ENCODE measurements at places on chromosomes 11 and 22.

DNA sequence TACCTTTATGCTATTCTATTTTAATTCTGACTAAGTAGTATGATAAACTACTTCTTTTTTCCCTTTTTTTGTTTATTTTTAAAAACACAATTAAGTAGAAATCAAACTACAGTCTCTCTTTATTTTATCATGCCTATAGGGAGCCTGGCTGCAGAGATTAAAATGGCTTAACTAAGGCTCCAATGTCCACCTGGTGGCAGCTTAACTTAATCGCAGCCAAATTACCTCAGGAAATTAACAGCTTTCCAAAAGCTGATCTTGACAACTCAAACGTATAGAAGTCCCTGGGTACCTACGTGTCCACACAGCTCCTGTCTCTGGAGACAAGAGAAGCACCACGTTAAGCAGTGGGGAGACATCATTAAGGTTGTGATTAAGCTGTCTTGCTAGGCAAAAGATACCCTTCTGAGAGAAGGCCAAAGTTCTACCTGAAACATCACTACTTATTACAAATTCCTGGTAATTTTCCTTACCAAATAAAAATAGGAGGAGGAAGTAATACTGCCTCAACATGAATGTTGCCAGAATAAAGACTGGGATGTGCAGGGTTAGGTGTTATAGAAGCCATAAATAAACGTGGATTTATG is 63.2 kb upstream of the SNX19 start:
- DNase-seq: peak; percentile 9

DNA sequence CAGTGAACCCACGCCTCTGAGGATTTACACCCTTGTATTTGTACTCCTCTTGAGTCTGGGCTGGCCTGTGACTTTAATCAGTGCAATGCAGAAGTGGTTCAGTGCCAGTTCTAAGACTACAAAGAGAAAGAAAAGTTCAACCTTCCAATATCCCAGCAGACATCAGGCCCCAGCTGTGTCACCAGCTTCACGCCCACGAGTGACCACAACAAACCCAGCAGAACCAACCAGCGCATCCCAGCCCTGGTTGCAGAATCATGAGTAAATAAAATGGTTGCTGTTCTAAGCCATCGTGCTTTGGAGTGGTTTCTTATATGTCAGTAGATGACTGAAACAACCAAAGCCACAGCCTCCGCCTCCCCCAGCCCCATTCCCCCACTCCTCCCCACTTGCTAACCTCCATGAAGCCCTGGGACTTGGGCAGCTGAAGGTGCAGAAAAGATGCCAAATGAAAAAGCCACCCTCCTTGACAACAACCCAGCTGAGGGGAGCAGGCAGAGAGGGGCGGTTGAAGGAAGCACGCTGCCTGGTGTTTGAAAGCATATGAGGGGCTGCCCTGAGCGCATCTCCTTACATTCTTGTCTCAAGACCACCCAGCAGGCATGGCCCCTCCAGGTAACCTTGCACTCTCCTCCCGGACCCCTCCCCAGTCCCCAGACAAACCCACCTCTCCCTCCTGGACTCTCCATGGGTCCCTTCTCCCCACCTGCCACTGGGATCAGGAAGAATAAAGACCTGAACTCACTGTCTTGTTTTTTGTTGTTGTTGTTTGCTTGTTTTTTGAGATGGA is 20.9 kb downstream of the TSKU start:
- DNase-seq: no peak

GRCh38 chr11:114149689-114150407 is 90.3 kb downstream of the ZBTB16 start:
- DNase-seq: no peak

GRCh38 chr11:36313750-36314433 is 17.8 kb downstream of the PRR5L start:
- DNase-seq: no peak

DNA sequence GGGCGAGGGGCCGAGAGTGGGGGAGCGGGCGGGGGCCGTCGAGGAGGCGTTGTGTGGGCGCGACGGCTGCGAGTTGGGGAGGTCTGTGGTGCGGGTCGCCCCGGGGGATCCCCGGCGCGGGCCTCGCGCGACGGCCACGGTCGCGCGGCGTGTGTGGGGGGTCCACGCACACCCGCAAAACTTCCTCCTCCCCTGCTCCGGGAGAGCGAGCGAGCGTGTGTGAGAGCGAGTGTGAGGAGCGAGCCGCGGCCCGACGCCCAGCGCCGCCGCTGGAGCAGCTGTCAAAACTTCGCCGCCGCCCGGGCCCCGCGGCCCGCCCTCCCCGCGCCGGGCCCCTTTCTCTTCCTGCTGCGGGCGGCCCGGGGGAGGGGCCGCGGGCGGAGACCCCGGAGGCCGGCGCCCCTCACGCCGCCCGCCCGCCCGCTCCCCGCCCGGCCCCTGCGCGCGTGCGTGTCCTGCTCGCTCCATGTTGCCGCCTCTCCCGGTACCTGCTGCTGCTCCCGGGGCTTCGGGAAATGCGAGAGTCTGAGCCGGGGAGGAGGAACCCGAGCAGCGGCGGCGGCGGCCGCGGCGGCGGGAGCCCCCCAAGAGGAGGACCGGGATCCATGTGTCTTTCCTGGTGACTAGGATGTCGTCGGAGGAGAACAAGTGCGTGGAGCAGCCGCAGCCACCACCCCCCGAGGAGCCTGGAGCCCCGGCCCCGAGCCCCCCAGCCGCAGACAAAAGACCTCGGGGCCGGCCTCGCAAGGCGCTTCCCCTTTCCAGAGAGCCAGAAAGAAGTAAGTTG is 9.0 kb upstream of the CCT8L2 start:
- DNase-seq: no peak

DNA sequence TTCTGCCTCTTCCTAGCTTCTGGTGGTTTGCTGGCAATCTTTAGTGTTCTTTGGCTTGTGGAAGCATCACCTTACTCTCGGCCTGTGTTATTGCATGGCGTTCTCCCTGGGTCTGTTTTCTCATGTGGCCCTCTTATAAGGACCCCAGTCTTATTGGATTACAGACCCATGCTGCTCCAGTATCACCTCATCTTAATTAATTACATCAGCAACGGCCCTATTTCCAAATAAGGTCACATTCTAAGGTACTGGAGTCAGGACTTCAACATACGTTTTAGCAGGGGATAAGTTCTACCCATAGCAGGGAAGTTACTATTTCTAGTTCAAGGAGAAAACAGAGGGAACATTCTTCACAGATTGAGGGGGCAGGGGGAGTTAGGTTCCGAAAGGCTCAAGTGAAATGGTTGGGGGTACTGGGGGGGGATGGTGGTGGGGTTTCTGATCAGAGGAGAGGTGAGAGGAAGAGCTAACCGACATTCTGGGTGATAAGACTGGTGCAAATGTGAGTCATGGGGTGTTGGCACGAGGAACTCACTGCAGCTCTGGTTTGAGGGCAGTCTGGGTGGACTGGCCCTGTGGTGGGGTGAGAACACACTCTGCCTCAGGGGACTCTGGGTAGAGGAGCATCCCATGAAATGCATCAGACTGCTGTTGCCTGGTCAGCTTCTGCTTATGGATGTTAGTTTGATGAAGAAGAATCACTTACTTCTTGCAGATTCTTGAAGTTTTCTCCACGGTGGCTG is 51.5 kb upstream of the ZBED5 start:
- peak; percentile 55 for DNase-seq

DNA sequence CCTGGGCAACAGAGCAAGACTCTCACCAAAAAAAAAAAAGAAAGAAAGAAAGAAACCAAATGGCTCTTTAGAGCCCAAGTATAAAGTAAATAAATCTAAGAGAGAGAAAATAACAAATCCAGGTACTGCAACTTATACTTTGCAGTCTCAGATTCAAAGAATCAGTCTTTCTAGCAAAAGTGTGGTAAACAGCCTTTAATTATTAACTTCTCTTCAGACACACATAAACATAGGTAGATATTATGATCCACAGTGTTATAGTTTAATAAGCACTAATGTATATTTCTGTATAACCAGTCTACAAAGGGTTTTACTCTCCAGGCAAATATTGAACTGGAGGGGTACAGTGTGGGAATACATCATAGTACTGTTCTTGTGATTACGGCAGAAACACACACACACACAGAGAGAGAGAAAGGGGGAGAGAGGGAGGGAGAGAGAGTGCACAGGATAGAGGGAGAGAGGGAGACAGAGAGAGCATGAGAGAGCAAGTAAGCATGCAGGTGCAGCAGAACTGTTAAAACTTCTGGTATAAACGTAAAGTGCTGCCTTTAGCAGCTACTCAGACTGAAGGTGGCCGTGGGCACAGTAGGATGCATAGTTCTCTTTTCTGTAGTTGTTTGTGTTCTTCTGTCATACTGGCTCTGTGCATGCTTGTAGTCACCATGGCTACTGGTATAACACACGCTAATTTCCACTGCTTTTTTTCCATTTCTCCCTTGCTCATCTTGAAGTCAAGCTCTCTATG is 32.3 kb downstream of the MTMR2 start:
- no peak for DNase-seq

- DNase-seq: no peak
These were observed 18.4 kb downstream of the KCNJ5 start for GRCh38 chr11:128909438-128910125.

DNA sequence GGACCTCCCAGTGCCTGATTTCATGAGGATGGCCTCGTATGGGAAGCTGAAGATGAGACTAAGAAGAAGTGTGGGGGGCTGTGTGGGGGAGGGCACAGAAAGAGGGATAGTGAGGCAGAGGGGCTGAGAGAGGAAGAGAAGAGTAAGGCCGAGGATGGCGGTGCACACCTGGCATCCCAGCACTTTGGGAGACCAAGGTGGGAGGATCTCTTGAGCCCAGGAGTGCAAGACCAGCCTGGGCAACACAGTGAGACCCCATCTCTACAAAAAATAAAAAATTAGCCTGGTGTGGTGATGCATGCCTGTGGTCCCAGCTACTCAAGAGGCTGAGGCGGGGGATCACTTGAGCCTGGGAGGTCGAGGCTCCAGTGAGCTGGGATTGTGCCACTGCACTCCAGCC is 13.5 kb upstream of the EHD1 start:
- no peak for DNase-seq

GRCh38 chr11:73536961-73537360 is 61.0 kb downstream of the FAM168A start:
- DNase-seq: no peak

Data from fibroblast of skin of scalp (primary cell).